ENCODE measurements at places on chromosomes 1 and 21.

DNA sequence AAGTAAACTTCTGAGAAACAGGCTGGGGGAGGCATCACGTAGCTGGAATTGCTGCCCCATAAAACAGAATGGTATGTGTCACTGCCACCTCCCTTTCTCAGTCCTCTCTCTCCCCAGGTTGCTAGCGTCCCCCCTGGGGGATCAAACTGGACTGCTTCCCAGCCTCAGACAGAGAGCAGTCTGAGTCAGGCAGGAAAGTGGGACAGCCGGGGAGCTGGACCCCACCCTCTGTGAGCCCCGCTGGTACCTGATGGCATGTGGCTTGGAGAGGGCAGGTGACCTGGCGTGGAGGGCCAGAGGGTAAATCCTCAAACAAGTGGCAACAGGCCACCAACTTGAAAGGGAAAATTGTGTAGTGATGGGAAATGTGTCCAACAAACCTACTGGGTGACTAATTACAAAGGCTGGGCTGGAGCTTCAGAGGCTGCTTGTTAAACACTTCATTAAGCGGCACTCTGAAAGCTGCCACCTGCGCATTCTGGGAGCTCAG lies 1.0 kb upstream of the SFN start:
- DNase-seq, result no peak

DNA sequence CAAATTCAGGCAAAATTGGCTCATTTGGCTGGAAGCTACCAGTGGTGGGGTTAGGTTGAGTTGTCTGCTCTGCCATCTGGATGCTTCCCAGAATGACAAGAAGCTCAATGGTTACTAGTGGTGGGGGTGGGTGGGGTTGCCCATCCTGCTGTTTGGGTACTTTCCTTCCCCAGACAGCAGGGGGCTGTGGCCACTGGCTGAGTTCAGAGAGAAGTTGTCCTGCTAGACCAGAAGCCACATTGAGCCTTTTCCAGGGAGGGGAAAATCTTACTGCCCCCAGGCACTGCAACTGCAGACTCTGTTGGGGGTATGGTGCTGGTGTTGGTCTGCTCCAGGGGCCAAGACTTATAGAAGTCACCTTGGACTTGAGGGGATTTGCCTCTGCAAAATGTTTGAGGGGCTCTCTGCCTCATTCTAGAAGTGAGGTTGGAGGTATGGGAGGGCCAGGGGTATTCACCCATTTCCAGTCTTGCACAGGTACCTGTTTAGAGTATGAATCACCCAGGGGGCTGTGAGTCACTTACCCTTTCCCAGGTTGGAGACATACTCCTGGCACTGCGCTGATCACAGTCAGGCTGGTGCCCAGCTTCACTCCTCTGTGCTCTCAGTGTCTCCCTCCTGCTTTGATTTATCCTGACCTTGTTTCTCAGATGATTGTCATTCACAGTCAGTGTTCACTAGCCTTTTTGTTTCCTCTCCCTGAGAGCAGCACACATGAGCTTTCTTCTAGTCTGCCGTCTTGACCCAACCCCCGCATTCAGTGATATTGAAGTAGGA lies 89.1 kb upstream of the NEGR1 start:
- DNase-seq, result no peak

- no peak for DNase-seq
Measured at GRCh38 chr1:228021355-228022030, 14.7 kb downstream of the WNT3A start.

DNA sequence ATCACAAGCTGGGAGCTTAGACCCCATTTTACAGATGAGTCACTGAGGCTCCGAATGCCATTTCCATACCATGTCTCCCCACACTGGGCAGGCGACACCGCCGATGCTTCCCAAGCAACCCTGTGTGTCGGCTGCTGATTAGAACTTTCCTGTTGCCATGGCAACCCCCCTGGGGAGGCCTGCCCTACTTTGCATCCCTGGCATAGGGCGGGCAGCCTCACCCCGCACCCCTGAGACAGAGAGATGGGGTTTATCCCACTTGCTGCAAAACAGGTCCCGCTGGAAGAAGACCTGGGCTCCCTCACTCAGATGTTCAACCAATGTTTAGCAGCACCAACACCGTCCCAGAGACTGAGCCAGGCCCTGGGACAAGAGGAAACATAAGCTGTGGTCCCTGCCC lies 81.5 kb downstream of the CAMK2N1 start:
- DNase-seq, result no peak
